ENCODE measurements at places on chromosomes 4 and X.

- DNase-seq: no peak
Observed at GRCh38 chr4:77037736-77038135, 38.1 kb downstream of the CCNI start.

GRCh38 chrX:133359466-133359865 is 55.8 kb downstream of the GPC4 start:
- no peak for DNase-seq

DNA sequence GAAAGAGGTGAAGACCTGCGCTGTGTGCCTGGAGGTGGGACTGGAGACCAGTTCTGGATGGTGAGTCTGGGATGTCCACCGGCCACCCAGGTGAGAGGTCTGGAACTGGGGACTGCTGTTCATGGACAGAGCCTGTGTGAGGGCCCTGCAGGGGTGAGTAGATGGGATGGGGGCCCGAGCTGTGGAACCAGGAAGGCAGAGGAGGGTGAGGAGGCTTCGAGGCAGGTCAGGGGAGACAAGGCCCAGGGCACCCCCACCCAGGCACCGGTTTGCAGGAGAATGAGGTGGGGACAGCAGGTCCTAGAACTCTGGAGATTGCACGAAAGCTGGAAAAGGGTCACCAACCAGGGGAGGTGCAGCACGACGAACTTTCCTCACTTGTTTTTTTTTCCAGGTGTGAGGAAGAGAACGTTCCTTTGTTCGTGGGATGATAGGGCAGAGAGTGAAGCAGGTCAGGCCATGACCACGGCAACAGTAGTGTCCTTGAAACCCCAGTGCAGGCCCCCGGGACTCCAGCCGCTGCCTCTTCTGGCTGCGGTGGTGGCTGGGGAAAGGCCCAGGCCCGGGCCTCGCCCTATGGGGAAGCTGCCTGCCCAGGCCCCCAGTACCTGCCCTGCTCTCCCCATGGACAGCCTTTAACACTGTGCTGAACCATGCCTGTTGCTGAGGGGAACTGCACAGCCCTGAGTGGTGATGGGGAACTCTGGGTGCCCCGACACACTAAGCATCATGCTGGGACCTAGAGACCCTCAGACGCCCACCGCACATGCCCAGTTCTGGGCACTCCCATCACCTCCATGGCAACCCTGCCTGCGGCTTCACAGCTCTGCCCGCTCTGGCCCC is 22.9 kb downstream of the TNIP2 start:
- no peak for DNase-seq

- no peak for DNase-seq
Observed at GRCh38 chr4:157221426-157221894, 932 bp downstream of the GRIA2 start.

DNA sequence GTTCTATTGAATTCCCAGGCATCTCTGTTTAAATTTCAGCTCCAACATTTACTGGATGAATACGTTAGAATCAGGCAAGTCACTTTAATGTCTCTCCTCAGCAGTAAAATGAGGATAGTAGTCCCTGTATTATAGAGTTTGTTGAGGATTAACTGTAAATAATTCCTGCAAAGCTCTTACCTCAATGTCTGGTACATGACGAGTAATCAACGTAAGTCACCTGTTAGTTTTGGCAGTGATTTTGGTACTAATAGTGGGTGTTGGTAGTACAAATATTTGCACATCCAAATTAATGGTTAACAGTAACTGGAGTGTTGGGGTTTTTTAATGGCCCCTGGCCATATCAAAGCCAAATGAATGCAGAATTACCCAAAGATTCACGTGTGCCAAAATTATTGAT is 189.8 kb upstream of the GALNT7 start:
- DNase-seq: no peak

DNA sequence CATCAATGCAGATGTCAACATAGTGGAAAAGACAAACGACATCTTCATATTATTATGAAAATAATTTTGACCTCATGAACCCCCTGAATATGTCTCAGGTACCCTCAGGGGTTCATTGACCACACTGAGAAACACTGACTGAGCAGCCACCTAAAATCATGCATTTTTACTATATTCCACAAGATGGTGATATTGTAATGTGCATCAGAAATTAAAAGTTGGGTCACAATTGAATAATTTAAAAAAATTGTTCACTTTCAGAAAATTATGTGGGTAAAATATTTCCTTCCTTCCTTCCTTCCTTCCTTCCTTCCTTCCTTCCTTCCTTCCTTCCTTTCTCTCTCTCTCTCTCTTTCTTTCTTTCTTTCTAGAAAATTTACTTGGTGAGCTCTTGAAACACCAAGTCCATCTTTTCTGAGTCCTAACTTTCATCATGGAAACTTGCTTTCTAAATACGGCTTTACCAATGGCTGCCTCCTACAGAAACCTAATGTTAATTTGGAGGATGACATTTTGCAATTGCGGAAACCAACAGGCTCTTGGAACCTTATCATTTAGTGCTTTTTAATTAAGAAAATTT is 103.6 kb downstream of the RTL3 start:
- no peak for DNase-seq

DNA sequence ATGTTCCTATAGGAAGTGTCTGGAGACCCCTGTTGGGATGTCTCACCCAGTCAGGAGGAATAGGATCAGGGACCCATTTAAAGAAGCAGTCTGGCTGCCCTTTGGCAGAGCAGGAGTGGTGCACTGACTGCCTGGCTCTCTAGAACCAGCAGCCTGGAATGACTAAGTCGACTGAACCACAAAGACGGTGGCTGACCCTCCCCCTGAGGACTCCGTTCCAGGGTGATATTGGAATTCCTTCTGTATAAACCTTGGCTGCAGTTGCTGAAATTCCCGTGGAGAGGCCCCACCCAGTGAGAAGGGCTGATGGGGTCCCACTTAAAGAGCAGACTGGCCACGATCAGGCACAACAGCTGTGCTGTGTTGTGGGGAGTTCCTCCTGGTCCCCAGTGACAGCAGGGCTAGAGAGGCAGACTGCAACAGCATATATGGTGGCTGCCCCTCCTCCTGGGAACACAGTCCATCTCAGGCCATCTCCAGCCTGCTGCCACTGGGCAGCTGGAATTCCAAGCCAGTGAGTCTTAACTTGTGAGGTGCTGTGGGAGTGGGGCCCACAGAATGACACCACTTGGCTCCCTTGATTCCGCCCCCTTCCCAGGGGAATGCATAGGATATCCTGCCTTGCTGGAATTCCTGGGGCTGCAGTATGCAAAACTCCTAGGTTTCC is 41.8 kb upstream of the RLIM start:
- no peak for DNase-seq

- DNase-seq: no peak
Observed at GRCh38 chr4:38987491-38987890, 44.7 kb downstream of the TMEM156 start.

- DNase-seq: no peak
Observed at GRCh38 chr4:57448452-57448851, 338.3 kb upstream of the IGFBP7 start.

- DNase-seq: no peak
Observed at GRCh38 chr4:30821275-30821674, 101.1 kb downstream of the PCDH7 start.

DNA sequence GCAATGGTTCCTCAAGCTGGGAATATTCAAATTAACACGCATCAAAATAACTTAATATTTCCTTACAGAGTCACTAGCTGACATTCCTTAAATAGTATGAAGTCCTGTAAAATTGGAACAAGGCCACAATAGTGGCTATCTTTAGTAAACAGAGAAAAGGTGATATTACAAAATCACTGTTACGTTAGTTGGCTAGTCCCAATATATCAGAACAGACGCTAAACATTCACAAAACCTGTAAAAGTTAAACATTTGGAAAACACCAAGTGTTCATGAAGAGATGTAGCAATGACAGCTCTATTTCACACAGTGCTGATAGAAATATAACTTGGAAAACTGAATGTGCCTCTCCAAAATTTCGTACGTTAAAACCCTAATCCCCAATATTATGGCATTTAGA is 61.0 kb upstream of the FAM47C start:
- no peak for DNase-seq

DNA sequence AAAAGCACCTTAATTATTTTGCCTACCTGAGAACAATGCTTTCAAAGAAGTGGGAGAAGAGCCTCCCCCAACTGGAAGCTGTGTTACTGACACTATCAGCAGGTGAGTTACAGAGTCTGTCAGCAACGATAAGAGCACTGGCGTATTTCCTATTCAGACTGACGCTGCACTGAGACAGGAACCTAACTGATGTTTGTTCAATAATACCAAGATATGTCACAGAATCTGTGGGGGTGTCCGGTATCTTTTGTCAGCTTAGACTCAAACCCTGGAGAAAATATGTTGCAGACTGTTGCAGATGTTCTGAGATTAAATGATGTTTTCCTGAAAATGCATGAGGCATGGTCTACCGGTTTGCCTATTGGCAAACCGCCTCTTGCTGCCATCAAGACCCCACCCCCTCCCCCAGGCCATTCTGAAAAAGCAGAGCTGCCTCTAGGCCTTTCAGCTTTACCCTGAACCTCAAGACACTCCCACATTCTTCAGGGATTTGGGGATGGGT is 115.2 kb upstream of the KIT start:
- DNase-seq: no peak

Data from stimulated activated CD8-positive, alpha-beta memory T cell treated with anti-CD3 and anti-CD28 coated beads, Interleukin-4, amount 100 ng/mL, for 4 hours (primary cell).